ENCODE measurements at places on chromosomes 2 and 18. TPM values are rescaled to one million over a fixed set of nuclear protein-coding genes. Genes with fewer than 3 reads are reported as not detected.

The CYS1 gene
- 0.15 TPM for total RNA-seq

The SIX2 gene
- 27.9 TPM for total RNA-seq

GRCh38 chr18:49321797-49322461, 138.5 kb downstream of the DYM start:
- no peak overlapping the region for H3K27ac ChIP-seq
- no peak for DNase-seq
- no peak overlapping the region for H3K4me3 ChIP-seq
- peaks cover 5% of the 10 kb centered on the region for H3K4me1 ChIP-seq
- H3K36me3 ChIP-seq: no peaks in the 10 kb centered on the region
- no peaks in the 10 kb centered on the region for H3K27me3 ChIP-seq

GRCh38 chr2:26477911-26478253, at the start of gene OTOF:
Gene OTOF (minus strand): TSS chr2:26478124.
- DNase-seq: peak; percentile 14
- H3K36me3 ChIP-seq: no peaks in the 10 kb centered on the region
- H3K27me3 ChIP-seq: no peaks in the 10 kb centered on the region
- H3K4me3 ChIP-seq: no peak within 1 kb of the TSS
- H3K4me1 ChIP-seq: no peaks in the 10 kb centered on the region
- H3K27ac ChIP-seq: no peak within 1 kb of the TSS

- H3K4me3 ChIP-seq: no peak overlapping the region
- no peaks in the 10 kb centered on the region for H3K27me3 ChIP-seq
- H3K4me1 ChIP-seq: no peaks in the 10 kb centered on the region
- no peak for DNase-seq
Observed at GRCh38 chr2:47127862-47128543, 27.1 kb downstream of the STPG4 start.

DNA sequence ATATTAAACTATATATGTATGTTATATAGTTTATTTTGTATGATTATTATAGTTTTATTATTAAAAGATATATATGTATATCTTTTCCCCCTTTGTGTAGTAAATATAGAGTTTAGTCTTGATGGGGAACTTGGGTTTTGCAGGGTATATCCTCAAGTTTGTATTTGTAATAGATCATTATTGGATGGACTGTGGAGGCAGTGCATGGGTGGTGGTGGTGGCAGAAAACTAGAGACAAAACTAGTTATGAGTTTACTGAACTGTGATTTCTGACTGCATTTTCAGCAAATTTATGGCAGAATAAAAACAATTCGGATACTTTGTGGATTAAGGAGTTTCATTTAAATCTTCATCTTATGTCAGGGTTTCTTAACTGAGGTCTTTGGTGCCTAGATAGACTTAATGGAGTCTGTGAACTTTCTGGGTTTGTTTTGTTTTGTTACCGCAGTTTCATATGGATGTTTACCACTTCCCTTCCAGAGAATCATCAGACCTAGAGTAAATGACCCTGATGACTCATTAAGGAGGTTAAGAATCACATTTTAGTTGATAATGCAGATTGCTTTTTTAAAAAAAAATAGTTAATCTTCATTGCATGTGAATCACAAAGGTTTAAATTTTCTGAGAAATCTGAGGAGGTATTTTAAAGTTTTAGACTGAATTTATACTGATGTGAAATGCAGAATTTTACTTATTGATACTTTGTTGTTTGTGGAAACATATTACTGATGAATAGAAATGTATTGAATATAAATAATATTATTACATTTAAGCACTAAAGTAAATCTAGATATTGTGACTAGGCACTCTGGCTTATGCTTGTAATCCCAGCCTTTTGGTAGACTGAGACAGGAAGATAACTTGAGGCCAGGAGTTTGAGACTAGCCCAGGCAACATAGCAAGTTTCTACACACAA, 14.5 kb downstream of the EPC2 start:
- no peak overlapping the region for H3K27ac ChIP-seq
- peak; percentile 54 for DNase-seq
- peaks cover 10% of the 10 kb centered on the region for H3K4me1 ChIP-seq
- no peaks in the 10 kb centered on the region for H3K36me3 ChIP-seq
- no peak overlapping the region for H3K4me3 ChIP-seq

Data from PC-3 (cell line).